Nucleus accumbens (tissue), 56 donors: ENCODE measurements at places on chromosomes 13 and 19.

DNA sequence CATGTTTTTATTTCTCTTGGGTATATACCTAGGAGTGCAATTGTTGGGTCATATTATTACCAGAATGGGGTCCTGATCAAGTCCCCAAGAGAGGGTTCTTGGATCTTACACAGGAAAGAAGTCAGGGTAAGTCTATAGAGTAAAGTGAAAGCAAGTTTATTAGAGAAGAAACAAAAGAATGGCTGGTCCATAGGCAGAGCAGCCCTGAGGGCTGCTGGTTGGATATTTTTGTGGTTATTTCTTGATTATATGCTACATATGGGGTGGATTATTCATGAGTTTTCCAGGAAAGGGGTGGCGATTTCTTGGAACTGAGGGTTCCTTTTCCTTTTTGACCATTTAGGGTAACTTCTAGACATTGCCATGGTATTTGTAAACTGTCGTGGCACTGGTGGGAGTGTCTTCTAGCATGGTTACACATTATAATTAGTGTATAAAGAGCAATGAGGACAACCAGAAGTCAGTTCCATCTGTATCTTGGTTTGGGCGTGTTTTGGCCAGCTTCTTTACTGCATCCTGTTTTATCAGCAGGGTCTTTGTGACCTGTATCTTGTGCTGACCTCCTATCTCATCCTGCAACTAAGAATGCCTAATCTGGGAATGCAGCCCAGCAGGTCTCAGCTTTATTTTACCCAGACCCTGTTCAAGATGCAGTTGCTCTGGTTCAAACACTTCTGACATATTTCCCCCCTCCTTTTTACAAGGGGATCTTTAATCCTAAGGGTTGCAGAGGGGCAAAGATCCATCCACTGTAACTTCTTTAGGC is 41.1 kb downstream of the CEACAM1 start:
- no peak for DNase-seq

DNA sequence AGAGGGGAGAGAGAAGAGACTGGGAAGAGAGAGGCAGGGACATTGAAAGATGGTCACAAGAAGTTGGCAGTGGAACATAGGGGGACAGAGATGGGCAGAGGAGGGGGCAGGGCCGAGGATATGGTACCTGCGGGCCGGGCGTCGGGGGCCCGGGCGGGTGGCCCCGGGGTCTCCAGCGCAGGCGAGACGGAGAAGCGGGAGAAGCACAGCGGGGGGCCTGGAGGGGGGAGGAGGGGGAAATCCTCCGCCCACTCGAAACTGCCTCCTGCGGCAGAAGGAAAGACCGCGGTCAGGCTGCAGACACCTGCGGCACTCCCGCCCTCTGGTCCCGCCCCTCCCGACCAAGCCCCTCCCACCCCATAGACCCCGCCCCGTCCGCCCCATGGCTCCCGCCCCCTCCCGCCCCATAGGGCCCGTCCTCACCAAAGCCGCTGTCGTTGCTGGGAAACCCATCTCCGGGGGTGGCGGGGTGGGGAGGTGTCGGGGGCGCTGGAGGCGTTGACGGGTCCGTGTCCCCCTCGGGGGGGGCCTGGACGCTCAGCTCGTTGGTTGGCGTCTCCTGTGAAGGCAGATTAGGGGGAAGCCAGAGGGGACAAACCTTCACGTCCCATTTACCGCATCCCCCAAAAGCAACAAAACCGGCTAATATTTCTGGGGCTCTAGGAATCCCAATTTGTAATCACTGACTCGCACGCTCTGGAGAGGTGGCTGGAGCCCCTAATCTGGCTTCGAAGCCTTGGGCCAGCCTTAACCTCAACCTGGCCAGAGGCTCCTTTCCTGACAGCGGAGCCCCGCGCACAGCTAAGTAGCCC is 20.4 kb downstream of the LMTK3 start:
- no peak for DNase-seq

- DNase-seq: no peak
These were observed 125.1 kb downstream of the AKAP11 start for GRCh38 chr13:42396901-42397655.

- no peak for DNase-seq
These were observed 17.9 kb downstream of the ALG5 start for GRCh38 chr13:36981156-36981743.

DNA sequence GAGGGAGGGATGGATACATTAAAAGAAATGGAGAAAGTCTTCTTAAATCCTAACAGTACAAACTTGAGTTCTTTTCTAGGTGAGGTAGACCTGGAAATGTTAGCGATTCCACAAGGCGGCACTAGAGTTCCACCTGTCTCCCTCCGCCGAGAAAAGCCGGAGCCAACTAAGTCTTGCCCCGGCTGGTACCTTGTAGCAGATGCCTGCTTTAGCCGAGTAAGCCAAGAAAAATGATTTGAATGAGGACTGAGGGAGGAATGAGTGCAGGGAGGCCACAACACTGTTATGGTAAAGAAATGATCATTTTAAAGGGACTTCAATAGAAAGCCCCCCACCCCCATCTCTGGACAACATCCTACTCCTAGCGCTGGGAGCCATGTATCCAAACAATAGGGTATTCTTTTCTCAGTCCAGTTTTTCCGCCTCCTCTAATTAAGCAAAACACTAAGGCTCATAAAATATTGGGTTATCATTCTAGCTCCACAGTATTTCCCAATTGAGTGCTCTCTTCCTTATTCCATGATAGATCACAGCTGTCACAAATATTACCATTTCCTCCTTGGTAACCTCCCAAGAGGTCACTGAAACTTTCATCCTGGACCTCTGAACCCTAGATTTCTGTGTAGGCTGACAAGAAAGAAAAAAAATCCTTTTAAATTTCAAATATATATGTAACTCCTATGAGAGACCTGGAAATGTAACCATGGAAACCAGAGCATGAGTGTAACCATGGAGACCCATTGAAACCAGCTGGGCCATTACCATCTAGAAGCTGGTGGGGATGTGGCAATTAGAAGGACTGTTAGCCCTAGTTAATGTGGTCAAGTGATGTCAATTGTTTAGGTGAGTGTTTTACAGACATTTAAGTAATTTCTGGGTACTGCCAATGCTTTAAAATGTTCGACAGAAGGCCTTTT is 58.3 kb downstream of the GPALPP1 start:
- peak; percentile 87 for DNase-seq

DNA sequence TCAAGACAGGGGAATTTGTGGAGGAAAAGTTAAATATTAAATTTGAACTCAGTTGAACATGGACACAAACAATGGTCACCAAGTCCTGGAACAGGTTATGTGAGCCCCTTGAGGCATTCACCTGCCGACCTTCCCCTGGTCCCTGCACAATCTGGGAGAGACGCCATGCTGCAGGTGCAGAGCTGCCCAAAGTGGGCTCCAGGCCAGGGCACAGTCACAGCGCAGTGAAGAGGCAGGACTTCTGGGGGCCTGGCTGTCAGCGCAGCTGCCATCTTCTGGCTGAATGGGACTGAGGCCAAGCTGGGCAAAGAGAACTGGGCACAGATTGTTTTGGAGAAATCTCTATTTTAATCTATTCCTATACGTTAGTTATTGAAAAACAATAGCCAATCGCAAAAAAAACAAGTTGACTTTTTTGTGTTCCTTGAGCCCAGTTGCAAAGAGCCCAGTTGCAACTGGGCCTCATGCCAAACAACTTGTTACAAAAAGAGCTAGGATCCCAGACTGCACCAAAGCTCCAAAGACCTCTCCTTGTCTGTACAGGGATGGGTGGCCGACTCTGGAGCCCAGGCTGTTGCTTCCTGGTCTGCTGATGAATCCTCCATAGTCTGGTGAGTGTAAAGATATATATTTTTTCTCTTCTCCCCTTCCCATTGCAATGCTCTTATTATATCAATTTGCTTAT is 1.2 kb upstream of the ZNF626 start:
- no peak for DNase-seq

GRCh38 chr13:27004326-27004725 is 167.3 kb downstream of the USP12 start:
- no peak for DNase-seq

DNA sequence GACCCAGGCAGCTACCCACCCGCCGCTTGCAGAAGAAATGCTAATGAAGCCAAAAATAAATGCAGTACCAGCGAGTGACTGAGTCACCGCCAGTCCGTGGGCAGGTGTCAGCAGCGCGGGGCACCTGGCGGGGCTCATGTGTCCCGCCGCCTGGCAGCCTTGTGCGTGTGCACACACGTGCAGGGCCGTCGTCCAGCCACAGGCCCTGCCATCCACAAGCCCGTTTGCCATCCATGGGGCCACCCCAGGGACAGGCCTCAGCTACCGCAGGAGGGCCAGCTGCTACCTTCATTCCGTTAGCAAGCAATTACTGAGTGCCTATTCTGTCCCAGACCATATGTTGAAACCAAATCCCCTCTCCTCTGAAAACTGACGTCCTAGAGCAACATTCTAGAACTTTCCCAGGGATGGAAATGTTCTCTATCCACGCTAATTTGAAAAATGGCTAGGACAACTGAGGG is 20.5 kb downstream of the NCAN start:
- DNase-seq: peak; percentile 56

GRCh38 chr19:2237051-2237868 is 636 bp downstream of the SF3A2 start:
- DNase-seq: no peak
